NCI-H748 treated with DMSO at 0.1 percent for 48 hours (cell line): ENCODE measurements at places on chromosomes 4 and X.

- no peak for DNase-seq
Measured at GRCh38 chr4:158965226-158965625, 137.7 kb upstream of the RAPGEF2 start.

DNA sequence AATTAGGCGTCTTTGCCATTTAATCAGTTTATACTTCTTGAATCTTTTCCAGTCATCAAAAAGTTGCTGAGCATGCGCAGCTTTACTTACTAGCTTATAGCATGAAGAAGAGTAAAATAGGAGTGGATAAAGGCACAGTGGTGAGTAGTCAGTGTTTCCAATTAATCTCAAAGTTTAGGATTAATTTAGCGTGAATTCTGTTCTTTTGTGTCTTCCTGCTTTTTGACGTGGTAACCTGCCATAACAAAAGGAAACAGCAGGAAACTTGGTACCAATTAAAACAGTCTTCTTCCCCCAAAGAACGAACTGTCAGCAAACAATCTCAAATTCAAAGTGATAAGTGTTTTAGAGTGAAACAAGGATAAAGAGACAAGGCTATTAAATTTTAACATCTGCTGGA lies 61.9 kb downstream of the TET2 start:
- no peak for DNase-seq

DNA sequence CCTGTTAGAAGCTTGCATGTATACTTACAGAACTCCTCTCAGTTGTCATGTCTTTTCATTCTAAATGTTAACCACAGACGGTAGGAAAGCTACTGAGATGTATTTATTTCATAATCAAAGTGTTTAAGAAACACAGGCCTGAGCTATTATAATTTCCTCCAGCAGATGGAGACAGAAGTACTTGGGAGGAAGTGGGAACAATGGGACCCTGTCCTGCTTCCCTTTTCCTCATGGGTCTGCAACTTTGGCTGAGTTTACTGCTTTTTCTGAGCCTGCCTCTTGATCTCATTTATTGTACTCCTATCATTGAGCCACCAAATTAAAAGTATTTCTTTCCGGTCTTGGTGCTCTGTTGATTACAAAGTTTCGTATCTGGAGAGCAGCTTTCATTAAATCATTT lies 67.7 kb upstream of the SPANXN2 start:
- DNase-seq, result no peak

DNA sequence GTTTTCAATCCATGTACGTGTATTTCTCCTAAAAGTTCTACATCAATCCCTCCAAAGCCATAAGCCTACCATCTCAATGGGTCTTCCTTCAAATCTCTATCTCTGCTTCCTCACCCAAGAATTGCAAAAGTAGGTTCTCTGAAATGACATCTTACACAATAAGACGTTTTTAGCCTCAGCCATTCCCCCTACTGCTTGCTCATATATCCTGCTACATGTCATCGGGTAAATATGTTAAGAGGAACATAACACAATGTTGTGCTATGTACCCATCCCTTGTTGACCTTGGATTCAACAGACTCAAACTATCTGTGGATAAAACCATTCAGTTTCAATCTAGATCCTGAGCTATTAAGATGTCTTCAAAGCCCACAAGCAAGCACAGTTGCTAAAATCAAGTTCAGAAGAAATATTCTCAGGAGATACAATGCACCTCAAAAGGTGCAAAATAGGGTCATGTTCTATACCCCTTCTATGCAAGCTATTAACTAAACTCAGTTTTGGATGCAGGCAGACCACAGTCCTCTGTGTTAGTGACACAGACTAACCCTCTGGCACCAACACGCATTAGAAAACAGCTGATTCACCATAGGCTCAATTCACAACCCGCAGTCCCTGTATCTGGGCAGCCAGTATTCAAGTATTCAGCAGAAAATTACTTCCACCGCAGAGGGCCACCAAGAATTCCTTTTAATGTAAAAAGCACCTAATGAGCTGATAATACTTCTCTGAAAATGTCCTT lies 56.8 kb downstream of the CD99L2 start:
- DNase-seq, result no peak

DNA sequence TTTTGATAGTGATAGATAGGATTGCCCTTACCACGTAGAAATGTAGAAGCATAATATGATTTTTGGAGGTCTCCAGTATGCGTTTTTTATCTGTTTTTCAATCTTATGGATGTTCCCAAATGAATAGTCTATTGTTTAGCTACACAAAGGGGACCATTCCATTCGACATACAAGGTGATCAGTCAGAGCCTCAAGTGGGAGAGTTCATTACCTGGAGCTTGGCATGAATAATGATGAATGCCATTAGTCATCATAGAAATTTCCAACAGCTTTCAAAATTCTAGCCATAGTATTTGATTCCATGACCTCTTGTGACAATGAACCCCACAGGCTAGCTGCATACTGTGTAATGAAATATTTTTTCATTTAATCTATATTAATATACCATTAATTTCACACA lies 123.6 kb downstream of the PDHA2 start:
- no peak for DNase-seq

DNA sequence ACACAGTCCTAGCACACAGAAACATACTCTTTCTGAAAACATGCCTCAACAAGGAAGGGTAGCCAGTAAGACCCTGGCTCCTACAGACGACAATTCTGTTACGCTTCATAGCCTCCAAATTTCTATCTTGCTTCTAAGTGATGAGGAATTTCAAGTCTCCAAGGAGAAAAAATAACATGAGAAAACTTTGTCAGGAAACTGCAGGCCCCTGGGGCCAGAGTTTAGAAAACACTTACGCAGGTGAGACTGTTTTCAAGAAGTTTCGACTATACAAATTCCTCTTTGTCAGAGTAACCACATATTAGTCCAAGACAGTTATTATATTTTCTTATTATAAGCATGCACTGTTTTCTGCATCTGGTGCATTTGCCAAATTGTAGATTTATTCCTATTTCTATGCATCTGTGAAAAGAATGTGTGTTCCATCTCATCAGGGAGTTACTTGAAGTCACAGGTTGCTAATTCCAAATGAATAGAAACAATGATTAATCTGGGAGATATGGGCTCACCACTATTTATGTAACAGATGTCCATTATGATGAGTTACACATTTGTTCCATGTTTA lies 30.3 kb upstream of the HCCS start:
- DNase-seq, result no peak

GRCh38 chrX:133669214-133669613 lies 253.9 kb upstream of the GPC4 start:
- DNase-seq, result no peak

DNA sequence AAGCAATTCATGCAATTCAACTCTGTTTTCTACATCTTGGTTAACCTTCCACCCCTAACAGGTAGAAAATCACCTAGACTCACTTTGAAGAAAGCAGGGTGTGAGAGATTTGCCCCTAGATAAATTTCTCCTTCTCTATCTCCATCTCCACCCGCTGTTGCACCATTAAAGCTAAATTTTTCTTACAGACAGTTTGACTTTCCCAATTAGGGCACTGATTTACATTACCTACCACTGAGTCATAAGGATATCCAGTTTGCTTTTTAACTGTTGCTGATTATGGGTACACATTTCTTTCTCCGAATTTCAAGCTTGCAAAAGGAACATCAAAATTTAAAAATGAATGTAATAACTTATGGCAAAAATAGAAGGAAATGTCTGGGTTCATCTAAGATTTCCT lies 13.0 kb downstream of the SLC7A11 start:
- DNase-seq, result no peak

GRCh38 chr4:120052856-120053255 lies 13.8 kb downstream of the MAD2L1 start:
- no peak for DNase-seq

DNA sequence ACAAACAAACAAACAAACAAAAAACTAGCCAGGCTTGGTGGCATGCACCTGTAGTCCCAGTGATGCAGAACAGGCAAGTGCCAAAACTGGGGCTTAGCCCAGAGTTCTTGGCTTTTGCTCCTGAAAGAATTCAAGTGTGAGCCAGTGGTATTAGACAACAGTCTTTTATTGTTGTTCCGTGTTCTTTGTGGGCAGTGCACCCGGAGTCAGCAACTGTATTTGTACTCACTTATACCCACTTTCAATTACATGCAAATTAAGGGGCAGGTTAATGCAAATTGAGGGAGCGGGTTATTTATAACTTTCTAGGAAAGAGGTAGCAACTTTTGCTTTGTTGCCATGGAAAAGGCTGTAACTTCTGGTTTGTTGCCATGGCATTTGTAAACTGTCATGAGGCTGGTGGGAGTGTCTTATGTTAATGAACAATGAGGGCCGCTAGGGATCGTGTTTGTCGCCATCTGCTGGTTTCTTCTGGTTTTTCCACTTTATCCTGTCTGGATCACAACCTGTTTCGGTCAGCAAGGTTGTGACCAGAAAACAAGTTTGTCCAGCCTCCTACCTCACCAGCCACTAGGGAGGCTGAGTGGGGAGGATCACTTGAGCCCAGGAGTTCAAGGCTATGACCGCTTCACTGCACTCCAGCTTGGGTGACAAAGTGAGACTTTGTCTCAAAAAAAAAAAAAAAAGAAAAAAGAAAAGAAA lies 88.8 kb upstream of the ESX1 start:
- peak; percentile 13 for DNase-seq

DNA sequence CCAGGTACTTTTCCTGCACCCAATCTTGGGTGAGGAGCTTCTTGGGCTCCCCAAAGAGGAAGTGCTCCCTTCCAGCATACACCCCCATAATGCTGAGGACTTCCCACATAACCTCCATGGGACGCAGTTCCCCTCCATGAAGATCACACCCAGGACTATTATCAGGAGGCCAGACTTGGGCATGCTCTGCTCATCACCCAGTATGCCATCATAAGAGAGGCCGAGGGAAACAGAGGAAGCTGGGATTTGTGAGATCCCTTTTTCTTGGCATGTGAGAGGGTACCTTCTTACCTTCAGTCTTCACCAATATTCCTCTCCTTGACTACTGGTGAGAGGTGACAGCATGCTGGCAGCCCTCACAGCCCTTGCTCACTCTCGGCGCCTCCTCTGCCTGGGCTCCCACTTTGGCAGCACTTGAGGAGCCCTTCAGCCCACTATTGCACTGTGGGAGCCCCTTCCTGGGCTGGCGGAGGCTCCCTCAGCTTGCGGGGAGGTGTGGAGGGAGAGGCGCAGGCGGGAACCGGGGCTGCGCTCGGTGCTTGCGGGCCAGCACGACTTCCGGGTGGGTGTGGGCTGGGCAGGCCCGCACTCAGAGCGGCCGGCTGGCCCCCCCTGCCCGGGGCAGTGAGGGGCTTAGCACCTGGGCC lies 15.7 kb upstream of the HSFX1 start:
- DNase-seq, result no peak

DNA sequence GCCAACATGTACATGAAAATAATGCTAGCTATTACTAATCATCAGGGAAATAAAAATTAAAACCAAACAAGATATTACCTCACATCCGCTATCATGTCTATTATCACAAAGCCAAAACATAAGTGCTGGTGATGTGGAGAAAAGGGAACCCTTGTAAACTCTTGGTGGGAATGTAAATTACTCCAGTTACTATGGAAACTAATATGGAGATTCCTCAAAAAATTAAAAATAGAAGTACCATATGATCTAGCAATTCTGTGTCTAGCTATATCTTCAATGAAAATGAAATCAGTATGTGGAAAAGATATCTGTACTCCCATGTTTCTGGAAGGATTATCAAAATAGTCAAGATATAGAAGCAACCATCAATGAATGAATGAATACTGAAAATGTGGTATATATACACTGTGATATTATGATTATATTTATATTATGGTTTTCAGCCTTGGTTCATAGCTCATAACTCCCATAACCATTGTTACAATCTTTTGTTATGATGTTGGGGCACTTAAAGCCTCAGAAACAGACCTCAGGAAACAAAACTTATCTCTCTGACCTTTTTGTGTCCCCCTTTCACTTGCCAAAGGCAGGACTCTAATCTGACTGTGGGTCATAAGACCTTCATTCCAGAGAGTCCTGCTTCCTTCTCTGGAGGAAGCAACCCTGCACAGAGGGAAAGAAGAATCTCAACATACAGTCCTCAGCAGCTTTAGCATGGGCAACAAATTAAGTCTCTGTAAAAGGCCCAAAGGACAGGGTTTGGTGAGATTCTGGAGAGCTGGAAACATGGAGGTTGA lies 933.2 kb downstream of the ADGRL3 start:
- DNase-seq, result no peak

DNA sequence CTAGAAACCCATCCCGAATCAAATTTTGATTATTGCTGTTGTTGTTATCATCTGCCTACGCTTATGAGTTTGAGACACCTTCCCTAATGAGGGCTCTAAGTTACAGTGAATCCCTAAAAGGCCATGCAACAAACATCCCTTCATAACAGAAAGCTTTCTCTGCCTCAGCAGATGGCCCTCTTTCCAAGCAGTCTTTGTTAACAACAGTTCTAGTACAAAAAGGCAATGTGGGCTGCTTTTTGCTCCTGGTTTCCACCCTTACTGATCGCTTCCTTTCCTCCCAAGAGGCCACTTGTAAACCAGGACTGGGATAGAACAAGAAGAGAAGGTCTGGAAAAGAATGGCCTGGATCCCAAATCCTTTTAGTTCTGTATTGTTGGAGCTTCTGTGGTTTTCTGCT lies 24.2 kb downstream of the GPC4 start:
- DNase-seq, result no peak

- DNase-seq, result no peak
Measured at GRCh38 chrX:8743126-8743732, 11.3 kb upstream of the ANOS1 start.

GRCh38 chr4:168724686-168725411 lies 228.0 kb downstream of the PALLD start:
- no peak for DNase-seq

GRCh38 chr4:152029631-152030030 lies 268.8 kb upstream of the GATB start:
- no peak for DNase-seq

GRCh38 chr4:143260750-143261149 lies 75.9 kb upstream of the GAB1 start:
- no peak for DNase-seq

- no peak for DNase-seq
Measured at GRCh38 chr4:1517592-1518411, 111.6 kb upstream of the NKX1-1 start.

- DNase-seq, result no peak
Measured at GRCh38 chrX:9271789-9272525, 192.9 kb upstream of the TBL1X start.
